ENCODE measurements at places on chromosomes 5 and 9.

GRCh38 chr9:98600631-98601030 lies 108.1 kb downstream of the GABBR2 start:
- no peak for DNase-seq

DNA sequence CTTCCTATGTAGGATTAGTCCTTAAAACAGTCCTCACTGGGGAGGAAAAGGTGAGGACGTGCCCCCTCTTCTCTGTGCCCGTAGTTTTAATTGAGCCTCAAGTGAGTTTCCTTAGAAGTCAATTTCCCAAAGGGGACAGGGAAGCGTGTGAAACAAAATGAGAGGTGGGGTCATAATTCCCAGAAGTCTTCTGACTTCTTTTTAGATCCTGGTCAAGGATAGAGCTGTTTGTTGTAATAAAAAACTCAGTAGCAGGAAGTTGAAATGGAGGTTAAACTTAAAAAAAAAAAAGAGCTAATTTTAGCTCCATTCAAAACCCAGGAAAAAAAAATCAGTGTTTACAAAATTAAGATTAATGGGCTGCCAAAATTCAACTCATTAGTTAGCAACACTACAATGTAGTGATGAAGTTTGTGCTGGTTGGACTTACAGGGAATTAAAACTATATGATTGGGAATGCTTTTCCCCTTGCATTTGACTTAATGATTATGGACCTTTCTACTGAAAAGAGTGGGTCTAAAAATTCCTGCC lies 158.3 kb upstream of the MEF2C start:
- DNase-seq: no peak

- DNase-seq: no peak
Observed at GRCh38 chr5:5979761-5980537, 398.4 kb downstream of the MED10 start.

DNA sequence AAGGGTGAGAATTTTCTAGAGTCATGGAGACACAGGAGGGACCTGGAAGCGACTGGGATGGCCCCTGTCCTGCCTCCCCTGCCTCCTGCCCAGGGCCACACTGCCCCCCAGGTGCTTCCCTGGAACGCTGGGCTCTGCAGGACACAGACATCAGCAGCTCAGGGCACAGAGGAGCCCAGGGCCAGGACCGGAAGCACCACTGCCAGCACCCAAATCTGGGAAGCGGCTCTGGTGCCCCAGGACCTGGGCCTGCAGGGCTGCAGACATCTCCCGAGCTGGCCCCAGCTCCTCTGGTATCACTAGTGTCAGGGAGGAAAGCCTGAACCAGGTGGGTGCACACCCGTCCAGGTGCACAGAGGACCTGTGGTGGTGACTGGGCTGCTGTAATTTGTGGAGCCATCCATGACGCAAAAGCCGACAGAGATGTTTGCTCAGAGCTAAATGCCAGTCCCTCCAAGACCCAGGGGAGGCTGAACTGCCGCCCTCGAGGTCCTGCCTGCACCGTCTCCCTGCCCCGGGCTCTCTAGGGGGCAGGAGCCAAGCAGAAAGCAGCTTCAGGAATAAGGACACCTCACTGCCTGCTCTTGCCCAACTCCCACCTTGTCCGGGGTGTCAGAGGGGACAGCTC lies 46.0 kb upstream of the SIMC1 start:
- no peak for DNase-seq

DNA sequence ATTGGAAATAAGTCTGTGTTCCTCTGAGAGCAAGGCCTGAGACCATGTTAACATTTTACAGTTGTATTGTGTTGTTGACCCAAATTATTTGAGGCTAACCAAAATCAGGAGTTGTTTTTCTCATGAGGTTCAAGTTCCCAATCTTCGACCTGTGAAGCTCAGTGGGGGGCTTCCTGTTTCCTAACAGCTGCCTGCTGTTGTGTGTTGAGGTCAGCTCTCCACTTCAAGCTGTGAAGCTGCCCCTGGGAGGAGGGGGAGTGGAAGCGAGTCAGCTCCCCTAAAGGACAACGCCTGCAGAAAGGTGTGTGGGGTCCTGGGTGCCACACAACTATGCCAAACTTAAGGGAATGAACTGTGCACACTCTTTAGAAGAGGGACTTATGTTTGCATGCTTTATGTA lies 295.5 kb downstream of the IRX1 start:
- no peak for DNase-seq

- DNase-seq: no peak
Observed at GRCh38 chr5:138212828-138213160, 329 bp downstream of the CDC23 start.

DNA sequence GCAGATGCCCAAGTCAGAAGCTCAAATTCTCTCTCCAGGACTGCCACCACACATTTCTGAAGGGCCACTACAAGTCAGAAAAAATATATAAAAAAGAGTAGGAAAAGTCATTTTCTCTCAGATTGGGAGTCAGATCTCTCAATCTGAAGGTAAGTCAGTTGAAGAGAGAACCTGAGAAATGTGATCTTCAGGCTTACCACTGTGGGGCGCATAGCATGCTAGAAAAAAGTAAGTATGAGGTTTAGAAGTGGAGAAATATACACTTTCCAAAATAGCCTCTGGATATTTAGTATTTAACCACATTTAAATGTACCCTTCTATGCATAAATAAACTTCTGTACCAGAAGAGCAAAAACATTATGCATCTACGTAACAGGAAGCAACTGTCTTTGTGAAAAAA lies 800.7 kb upstream of the CTNND2 start:
- DNase-seq: no peak

GRCh38 chr9:134955156-134955555 lies 37.4 kb upstream of the FCN1 start:
- DNase-seq: no peak

DNA sequence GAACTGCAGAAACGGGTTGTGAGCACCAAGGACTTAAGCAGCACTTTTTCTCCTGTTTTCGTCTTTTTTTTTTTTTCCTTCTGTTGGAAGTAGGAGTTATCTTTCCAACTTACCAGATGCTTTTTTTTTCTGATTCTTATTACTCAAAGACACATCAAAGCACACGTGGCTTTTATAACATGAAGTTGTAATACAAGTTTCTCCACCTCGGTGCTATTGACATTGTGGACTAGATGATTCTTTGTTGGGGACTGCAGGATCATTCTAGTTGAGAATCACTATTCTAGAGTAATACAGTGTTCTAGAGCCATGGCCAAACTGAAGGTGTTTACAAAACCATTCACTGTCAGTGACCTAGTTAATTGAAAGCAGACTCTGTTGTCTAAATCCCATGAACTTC lies 51.5 kb downstream of the MYO10 start:
- DNase-seq: no peak

DNA sequence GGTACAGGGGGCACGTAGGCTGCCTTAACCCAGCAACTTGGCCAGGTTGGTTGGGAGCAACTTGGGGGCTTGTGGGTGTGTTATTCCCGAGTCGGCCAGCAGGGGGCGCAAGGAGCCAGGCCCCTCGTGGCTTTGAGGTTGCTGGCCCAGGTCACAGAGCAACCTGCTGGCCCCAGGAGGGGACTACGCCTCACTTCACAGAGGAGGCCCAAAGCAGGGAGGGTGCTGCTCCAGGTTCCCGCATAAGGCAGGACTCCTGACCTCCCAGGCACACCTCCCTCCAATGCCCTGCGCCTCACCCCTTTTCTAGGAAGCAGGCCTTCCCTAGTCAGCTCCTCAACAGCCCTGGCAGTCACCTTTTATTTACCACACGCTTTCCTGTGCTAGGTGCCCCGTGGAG lies 18.1 kb downstream of the KYAT1 start:
- DNase-seq: peak; percentile 34

DNA sequence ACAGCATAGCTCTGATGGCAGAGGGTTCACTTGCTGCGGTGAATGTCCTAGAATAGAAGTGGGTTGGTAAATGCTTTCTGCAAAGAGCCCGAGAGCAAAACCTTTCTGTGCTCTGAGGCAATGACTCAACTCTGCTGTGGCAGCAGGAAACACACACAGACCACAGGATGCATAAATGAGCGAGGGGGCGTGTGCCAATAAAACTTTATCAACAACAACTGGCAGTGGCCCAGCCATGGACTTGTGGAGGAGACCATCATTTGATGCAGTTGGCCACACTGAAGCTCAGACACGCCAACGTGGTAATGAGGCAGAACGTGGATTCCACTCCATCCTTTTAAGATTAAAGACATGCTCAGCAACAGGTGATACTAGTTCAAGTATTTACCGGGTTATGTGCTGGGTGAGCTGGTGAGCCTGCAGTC lies 6.8 kb downstream of the MRPL36 start:
- DNase-seq: peak; percentile 98

DNA sequence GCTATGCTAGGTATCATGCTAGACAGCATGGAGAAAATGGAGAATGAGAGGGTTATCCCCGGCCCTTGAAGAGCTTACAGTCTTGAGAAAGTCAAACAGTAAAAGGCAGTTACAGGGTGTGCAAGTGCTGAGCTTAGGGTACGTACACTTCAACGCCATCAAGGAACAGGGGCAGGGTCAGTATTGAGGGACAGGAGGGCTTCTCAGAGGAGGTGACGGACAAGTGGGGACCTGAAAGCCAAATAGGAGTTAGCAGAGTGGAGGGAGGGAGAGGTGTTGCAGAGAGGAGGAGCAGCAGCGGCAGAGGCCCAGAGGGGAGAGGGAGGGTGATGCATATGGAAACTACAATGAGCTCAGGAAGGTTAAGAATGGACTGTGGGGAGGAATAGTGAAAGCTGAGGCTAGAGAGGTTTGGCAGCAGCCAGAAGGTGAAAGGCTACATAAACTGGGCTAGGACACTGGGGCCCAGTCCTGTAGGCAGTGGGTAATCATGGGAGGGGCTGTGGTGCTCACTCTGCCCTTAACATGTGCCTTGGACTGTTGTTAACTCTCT lies 88.0 kb downstream of the NRG2 start:
- DNase-seq: no peak

DNA sequence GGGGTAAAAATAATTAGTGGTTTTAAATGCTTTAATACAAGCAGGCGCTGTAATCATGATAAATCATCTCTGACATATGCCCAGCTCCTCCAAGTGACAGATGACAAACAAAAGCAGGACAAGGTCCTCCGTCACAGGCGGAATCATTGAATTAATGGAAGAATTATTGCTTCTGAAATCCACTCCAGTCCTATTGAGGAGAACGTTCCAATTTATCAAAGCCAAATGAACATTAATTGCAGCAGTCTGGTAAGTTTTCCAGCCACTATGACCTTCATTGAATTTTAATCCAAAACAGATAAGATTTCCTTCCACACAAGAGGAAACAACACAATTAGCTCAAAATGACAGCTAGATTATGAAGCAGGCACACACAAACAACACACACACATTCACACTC lies 136.8 kb downstream of the ASTN2 start:
- DNase-seq: no peak

- DNase-seq: no peak
Observed at GRCh38 chr5:180918380-180918779, 19.4 kb downstream of the BTNL8 start.

GRCh38 chr9:21155501-21155900 lies 11.0 kb downstream of the IFNA21 start:
- no peak for DNase-seq

GRCh38 chr9:77177894-77178794 lies 810 bp downstream of the VPS13A start:
- DNase-seq: no peak

- DNase-seq: no peak
Observed at GRCh38 chr5:146510559-146511125, 5.3 kb downstream of the GPR151 start.

DNA sequence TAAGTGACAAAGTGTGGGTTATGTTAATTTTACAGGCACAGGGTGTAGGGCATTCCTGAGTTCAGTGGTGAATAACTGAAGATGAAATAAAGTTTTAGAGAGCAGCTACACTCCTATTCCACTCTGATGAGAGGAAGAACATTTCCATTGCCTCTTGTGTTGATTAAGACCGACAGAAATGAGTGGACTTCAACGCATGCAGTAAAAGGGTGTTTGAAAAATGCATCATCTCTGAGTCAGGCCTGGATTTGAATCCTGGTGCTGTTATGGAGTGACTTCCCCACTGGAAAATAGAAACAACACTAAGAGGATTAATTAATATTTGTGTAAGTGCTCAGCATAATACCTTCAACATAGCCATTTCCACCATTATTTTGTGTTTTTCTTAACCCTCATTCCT lies 86.3 kb downstream of the PRR16 start:
- no peak for DNase-seq

GRCh38 chr5:177469750-177470525 lies 3.5 kb downstream of the DBN1 start:
- DNase-seq: no peak

- no peak for DNase-seq
Observed at GRCh38 chr9:121568343-121569265, 69.0 kb upstream of the GGTA1 start.

- DNase-seq: no peak
Observed at GRCh38 chr5:178941361-178941760, 363 bp downstream of the ZNF454 start.

- DNase-seq: no peak
Observed at GRCh38 chr9:95920017-95920416, 44.5 kb downstream of the ERCC6L2 start.

DNA sequence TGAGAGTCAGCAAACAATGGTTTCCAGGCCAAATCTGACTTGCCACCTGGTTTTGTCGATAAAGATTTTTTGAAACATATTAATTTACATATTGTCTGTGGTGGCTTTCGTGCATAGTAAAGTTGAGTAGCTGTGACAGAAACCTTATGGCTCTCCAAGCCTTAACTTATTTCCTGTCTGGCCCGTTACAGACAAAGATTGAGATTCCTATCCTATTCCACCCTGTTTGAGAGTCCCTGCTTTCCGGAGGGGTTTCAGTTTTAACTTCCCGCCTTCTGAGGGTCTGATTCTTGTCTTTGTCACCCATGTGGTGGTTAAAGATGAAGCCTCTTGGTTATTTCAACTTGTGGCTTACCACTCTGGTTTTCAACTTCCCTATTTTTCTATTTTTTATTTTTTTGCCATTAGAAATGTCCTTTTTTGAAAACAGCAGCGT lies 11.4 kb downstream of the OTULIN start:
- no peak for DNase-seq

GRCh38 chr5:67941614-67942401 lies 273.7 kb upstream of the PIK3R1 start:
- no peak for DNase-seq

- no peak for DNase-seq
Observed at GRCh38 chr5:8839361-8840055, 706.4 kb downstream of the SEMA5A start.

- DNase-seq: no peak
Observed at GRCh38 chr9:26308328-26308727, 584.3 kb downstream of the CAAP1 start.

DNA sequence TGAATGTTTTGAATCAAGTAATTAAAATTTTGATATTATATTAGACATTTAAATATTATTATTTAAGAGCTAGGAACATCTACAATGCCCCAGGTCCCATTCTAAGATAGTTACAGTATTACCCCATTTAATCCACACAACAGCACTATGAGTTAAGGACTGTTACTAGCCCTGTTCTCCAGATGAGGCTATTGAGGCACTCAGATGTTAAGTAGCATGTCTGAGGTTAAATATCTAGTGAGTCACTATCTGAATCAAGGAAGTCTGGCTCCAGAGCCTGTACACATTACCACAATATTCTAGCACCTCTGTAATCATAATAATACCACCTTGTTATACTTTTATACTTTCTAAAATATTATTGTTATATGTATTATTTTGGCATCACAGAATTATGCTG lies 304.6 kb downstream of the PDE4D start:
- DNase-seq: no peak

DNA sequence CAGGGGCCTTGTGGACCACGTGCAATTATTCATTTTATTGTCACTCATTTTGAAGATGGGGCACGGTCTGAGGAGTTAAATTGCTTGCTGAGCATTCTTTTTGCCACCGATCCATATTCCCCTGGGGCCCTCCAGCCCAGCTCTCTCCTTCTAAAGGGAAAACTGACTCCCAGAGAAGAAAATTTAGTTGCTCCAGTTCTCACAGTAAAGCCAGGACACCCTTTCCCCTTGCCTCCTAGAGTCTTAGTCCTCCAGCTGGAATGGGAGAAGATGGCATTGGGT lies 1.0 kb upstream of the PANK3 start:
- no peak for DNase-seq
